Body of pancreas (tissue), 4 donors: ENCODE measurements at places on chromosomes 7 and 10.

DNA sequence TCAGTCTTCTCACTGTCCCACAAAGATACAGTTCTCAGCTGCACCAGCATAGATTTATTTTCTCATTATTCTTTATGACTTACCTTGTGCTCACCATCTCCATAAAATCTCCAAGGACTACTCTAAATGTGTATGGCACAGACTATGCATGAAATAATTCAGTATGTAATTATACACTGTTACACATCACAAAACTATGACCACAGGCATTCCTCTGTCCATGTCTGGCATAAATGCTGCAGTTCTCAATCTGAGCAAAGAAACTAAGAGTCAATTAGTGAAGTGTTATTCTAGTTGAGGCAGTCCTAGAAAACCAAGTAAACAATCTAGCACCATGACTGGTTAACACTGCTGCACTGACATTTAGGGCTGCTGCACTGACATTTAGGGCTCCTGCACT lies 2.7 kb downstream of the CYCS start:
- no peak for DNase-seq

DNA sequence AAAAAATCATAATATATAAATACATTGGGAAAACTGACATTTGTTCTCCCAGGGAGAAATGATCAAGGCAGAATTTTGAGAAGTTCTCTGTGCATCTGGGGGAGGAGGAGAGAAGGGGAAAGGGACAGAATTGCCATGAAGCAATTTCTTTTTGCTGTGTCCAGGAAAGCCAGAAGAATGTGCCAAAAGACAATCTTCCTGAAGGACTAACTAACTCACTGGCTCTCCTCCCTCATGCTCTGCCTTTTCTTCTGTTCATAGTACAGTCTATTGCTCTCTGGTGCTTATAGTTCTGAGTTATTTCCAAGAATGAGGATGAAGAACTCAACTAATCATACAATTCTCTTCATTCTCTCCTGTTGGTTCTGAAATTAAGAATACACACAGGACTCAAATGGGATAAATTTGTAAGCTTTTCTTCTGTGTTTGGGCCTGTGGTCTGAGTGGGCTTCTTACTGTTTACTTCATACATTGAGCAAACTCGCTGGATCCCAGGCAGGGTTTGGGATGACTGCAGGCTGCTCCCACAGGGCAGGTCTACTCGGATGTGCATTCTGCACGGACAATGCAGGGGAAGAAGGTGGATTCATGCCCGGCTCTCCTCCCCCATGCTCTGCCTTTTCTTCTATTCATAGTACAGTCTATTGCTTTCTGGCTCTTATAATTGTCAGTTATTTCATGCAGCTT lies 22.2 kb upstream of the FAM171A1 start:
- DNase-seq = no peak

DNA sequence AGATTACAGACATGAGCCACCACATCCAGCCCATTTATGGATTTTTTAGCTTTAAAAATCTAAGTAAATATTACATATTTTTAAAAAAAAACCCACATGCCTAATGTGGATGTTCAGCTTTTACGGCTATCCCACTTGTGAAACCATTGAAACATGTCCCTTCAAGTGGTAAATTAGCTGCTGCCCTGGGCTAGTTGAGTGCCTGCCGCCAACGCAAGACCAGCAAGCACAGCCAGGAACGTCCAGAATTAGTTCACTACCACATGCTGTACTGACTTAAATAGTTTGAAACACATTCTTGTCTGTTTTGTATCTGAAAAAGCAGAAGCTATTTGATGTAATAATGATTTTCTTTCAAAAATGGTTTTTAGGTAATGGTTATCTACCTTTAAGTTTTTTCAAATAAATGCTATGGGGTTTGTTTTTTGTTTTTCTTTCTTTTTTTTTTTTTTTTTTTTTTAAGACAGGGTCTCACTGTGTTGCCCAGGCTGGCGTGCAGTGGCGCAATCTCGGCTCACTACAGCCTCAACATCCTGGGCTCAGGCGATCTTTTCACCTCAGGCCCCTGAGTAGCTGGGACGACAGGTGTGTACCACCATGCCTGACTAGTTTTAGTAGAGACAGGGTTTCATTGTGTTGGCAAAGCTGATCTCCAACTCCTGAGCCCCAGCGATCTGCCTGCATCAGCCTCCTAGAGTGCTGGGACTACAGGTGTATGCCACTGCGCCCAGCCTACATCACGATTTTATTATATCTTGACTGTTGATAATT lies 57.0 kb downstream of the KLRG2 start:
- no peak for DNase-seq

DNA sequence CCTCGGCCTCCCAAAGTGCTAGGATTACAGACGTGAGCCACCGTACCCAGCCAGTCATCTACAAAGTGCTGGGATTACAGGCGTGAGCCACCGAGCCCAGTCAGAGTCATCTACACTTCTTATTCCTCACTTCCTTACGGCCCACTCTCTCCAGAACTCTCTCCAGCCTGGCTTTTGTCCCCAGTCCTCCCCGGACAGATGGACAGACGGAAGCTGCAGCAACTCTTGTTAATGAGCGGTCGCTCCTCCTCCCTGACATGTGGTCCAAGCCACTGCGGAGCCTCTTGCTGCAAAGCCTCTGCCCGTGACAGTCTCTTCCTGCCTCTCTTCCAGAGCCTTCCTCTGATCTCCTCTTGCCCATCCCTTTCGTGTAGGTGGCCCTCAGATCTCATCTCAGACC lies 45.9 kb downstream of the TMEM270 start:
- no peak for DNase-seq

DNA sequence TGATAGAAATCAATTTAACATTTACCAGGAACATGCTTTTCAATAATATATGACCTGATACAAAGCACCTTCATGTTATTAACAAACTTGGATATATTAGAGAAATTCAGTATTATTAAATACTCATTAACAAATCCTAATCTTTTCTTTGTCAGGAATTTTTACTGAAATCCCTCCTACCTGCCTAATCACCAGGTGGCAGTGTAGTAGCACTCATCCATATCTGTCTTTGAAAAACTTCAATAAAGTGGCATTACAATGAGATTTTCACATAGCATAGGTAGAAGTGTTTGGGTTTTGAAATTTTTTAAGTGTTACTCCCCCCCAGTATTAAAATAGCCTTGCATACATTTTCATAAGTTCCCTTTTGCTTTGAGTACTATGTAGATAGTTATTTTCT lies 1246.6 kb upstream of the LRRN3 start:
- DNase-seq = peak; percentile 3

DNA sequence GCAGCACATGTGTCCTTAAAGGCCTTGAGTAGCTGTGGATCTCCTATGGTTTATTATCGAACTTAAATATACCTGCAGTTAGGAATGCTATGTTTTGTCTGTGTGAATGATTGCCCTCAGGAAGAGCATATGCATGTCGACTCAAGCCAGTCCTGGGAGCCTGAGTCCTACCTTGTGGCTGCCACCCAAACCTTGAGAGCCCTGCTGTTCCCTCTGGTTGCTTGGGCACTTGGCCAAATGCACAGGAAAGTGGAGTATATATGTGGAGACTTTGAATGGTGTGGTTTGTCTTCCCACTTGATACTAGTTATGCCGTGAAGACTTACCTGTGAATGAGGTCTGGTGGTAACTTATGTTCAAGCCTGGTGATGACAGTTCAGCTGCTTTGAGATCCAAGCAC lies 409.8 kb downstream of the LRMDA start:
- DNase-seq = no peak

- DNase-seq = no peak
These were observed 76.2 kb downstream of the TMEM26 start for GRCh38 chr10:61376908-61377368.

GRCh38 chr10:124106241-124106879 lies 13.0 kb upstream of the CHST15 start:
- peak; percentile 77 for DNase-seq

- DNase-seq = peak; percentile 63
These were observed 32.0 kb downstream of the FIGNL1 start for GRCh38 chr7:50418086-50418515.

GRCh38 chr7:35036361-35037171 lies 719 bp downstream of the DPY19L1 start:
- DNase-seq = peak; percentile 72

DNA sequence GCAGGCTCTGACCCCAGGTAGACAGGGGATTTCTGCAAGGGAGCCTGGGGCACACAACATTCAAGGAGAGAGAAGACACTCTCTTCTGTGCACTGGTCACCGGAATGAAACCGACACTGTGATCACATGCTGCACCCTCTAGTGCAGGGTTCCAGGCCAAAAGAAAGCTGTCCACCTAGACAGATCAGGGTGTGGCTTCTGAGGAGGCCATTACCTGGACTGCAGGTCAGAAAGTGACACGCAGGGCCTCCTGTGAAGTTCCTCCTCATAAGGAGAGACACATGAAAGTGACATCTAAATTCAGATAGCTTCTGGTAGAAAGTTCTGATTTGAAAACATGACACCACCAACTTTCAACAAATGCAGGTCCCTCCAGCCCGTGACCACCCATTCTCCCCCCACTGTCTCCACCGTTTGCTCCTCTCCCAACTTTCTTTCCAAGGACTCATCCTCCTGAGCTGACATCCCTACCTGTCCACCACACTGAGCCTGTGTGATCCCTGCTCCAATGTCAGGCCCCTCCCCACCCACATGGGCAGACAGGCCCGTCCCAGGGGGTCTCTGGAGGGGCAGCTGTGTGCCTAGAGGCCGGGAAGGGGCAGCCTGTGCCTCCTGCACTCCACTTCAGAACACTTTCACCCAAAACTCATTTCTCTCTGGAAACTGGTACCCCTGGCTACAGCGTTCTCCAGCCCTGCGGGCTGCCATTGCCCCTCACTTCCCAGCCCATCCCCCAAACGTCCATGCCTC lies 198.0 kb downstream of the TNS3 start:
- DNase-seq = no peak

DNA sequence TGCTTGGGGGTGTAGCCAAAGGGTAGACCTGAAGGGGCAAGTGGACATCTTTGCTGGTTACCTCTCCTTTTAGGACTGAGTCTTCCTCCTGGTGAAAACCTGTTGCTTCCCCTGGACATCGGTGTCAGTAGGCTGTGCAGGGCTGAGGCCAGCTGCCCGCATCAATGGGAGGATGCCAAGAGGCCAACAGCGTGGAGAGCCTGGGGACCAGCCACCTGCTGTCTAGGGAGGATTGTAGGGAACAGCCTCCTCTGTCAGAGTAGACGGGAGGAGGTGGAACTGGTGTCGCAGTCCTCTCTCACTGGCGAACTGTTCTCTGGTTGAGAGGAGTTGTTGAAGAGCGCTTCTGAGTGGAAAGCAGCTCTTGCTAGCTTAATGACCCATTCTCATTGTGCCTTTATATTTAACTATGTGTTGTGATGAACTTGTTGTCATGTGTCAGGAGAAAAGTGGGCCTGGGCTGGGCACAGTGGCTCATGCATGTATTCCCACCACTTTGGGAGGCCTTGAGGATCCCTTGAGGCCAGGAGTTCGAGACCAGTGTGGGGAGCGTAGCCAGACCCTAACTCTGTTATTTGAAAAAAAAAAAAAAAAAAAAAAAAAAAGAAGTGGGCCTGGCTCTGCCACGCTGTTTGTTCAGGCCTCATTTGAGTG lies 1.8 kb downstream of the SUFU start:
- peak; percentile 33 for DNase-seq

- no peak for DNase-seq
These were observed 1.9 kb upstream of the CYP3A43 start for GRCh38 chr7:99825873-99826272.

GRCh38 chr10:124157271-124157681 lies 63.9 kb upstream of the CHST15 start:
- no peak for DNase-seq

- no peak for DNase-seq
These were observed 20.7 kb downstream of the CHST3 start for GRCh38 chr10:71984809-71985388.

DNA sequence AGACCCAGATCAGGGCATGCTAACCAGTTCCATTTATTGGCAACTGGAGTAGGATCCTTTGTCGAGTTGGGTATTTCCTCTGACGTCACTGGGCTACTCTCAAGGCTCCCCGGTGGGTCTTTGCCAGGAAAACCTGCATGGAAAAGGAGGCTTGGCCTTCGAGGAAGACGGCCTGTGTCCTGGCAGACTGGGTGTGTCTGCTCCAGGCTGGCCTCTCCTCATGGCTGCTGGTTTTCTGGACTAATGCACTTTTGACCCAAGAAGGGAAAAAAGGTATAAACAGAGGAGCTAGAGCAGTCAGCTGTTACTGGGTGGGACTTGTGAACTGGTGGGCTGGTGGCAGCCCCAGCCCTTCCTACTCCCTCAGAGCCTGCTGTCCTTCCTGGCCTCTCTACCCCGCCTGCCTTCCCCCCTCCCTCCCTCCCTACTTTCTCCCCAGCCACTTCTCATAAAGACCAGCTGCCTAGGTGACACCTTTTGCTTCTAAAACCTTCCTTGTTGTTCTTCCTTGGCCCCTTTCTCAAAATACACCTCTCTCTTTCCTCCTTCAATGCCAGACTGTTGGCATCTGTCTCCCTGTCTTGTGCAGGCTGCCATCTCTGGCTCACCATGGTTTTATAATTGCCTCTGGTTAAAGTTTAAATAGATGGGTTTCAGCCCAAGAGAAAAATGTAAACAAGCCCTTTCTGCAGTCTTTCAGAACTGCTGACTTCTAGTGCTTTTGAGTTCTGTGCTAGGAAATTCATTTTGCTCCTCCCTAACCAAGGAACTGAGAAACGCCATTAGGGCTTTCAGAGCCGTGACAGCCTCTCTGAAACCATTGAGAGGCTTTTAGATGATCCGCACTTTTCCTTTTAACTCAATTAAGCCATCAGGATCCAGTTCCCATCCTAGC lies 101.8 kb upstream of the MKLN1 start:
- peak; percentile 66 for DNase-seq

GRCh38 chr7:128167042-128167701 lies 73.9 kb upstream of the LEP start:
- peak; percentile 77 for DNase-seq

- no peak for DNase-seq
These were observed 6.0 kb downstream of the COL13A1 start for GRCh38 chr10:69807696-69808095.

GRCh38 chr10:85557077-85557476 lies 809.5 kb downstream of the GRID1 start:
- no peak for DNase-seq

- peak; percentile 44 for DNase-seq
These were observed 699 bp downstream of the CLIP2 start for GRCh38 chr7:74289659-74290552.

GRCh38 chr10:75827587-75828021 lies 396.2 kb downstream of the LRMDA start:
- no peak for DNase-seq

- no peak for DNase-seq
These were observed 81.3 kb upstream of the SFMBT2 start for GRCh38 chr10:7491949-7492659.

DNA sequence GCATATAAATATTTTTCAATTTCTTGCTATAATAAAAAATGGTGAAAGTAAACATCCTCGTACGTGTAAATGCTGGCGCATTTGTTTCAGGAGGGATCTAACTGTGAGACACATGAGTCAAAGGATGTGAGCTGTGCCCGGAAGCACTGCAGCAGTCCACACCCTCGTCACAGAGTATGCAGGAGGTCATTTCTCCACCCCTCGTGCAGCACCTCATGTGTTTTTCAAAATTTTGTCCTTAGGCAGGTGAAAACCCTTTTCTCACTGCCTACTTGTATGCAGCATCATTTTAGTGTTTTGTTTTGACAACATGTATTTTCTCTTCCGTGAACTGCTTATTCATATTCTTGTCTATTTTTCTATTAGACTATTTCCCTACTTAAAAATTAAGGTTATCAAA lies 162.7 kb downstream of the AVL9 start:
- no peak for DNase-seq

GRCh38 chr10:76353237-76353851 lies 921.9 kb downstream of the LRMDA start:
- no peak for DNase-seq

GRCh38 chr7:123748171-123748733 lies 551 bp downstream of the WASL start:
- peak; percentile 62 for DNase-seq
